ENCODE measurements at places on chromosomes 5 and 9.
A peak's percentile ranks its signal among the peaks of the same experiment; 100 is the strongest.

GRCh38 chr5:37640088-37640487 is 199.8 kb downstream of the GDNF start:
- no peak for DNase-seq

DNA sequence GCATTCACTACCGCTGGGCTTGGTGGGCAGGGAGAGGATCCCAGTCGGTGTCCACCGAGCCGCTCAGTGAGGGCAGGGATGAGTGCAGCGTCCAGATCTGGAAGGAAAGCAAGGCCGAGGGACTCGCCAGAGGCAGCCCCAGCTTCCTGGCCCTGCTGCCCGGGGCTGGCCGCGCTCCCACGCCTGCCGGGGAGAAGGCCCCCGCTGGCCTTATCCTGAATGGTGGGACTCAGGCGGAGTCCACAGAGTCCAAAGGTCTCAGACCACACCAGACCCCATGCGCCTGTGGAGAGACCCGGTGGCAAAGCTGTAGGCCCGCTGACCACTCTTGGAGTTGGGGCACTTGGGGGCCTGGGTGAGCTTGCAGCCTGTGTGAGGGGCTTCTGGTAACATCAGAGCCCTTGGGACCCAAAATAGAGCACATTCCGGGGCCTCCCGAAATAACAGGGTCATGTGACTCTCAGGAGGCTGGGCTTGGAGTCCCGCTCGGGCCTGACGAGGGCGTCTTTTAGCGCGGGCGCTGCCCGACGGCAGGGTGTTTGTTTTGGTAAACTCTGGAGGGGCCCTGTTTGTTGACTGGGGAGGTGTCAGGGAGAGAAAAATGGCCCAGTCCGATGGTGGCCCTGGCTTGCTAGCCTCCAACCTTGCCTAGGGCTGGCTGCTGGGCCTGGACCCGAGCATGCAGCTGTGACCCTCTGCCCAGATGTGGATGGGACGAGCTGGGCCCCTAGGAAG is 2.8 kb downstream of the RXRA start:
- no peak for DNase-seq

- no peak for DNase-seq
Measured at GRCh38 chr5:56516441-56516840, 283.3 kb upstream of the ANKRD55 start.

DNA sequence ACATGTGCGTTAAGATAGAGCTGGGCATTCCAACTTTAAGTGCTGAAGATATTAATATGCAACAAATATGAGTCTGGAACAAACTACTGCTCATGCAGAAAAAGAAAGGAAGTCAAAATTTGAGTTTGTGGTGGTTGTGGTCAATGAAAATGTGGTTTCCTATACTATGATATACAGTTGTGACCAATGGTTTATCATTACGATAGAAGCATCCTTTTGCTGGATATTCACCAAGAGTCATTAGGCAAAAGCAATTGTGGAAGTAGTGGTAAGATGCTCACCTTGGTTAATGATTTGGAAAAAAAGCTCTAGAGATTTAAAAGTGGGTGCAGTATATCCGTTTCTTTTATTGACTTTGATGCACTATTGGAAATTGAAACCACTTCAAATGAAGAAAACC is 1007.0 kb downstream of the NR2F1-AS1 start:
- DNase-seq, result no peak

GRCh38 chr5:82707741-82708140 is 369.5 kb downstream of the TMEM167A start:
- no peak for DNase-seq

DNA sequence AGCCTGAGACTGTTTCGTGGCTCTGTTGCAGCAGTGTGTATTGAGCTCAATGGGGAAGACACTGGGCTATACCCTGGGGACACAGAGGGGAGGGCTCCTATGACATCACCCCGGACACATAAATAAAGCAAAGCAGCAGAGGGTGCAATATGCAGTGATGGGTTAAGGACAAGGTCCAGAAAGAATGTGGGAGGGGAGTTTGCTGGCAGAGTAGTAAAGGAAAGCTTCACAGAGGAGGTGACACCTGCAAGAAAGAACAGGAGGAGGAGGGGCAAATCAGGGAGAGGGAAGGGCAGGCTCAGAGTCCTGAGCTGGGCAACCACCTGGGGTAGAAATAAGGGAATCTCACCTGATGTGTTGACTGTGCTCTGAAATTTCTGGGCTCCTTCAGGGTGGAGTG is 35.3 kb upstream of the CDKN2AIPNL start:
- no peak for DNase-seq

GRCh38 chr9:34954225-34954624 is 3.9 kb upstream of the PHF24 start:
- DNase-seq, result no peak

- no peak for DNase-seq
Measured at GRCh38 chr5:72693546-72694205, 122.8 kb upstream of the TNPO1 start.

DNA sequence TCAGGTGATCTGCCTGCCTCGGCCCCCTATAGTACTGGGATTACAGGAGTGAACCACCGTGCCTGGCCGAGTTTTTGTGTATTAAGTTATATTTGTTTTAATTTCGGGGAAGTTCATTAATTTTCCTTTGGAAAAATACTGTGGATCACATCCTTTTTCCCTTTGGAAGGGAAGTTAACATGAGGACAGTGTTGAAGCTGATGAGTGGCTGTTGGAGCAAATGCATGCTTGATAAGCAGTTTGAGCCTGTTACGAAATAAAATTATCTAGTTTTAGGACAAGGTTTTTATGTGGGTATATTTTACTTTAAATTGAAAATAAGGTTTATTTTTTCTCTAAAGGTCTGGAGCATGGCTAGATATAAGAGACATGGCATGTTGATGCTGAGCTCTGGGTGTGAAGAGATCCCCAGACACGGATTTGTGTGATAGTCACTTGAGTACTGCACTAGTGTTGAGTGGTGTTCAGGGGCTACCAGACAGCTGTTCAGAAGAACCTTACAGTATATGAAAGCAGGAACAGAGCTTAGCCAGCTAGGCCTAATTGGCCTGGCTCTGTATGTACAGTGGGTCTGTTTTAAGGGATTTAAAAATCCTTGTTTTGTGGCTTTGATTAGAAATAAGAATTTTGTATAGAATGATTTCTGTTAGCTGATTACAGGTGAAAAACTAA is 17.4 kb downstream of the LMNB1 start:
- no peak for DNase-seq

DNA sequence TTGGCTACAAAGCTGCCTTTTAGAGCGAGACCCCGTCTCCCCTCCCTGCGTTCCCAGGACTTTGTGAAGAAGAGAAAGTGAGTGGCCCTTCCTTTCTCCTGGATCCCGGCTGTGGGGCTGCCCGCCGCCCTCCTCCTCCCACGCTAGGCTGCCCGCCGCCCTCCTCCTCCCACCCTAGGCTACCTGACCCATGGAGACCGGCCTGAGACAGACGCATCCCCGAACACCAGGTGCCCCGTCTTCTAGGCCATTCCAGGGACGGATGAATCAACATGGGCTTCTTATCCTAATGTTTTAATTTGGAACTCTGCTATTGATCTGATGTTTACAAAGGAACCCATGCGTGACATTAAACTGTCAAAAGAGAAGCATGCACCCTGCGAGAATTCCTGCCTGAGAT is 117.3 kb upstream of the LPCAT1 start:
- no peak for DNase-seq

- no peak for DNase-seq
Measured at GRCh38 chr5:30539004-30539634, 654.4 kb upstream of the CDH6 start.

- DNase-seq, result no peak
Measured at GRCh38 chr9:109286981-109287380, 33.9 kb downstream of the EPB41L4B start.

DNA sequence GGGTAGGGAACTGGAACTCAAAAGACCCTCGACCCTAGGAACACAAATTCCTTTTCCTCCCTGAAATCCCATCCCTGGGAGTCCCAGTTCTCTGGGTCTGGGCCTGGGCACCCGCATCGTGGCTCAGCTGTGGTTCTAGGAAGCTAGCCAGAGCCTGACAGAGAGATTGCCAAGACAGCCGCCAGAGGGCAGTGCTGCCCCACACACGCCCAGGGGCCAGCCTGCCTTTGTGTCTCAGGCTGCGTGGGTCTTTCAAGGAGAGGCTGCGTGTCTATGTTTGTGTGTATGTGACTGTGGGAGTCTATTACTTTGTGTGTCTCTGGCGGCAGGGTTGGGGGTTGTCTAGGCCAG is 32.0 kb upstream of the TTLL11 start:
- peak; percentile 62 for DNase-seq

- DNase-seq, result no peak
Measured at GRCh38 chr9:72947984-72948465, 4.8 kb downstream of the ALDH1A1 start.

GRCh38 chr5:152061095-152061494 is 136.4 kb upstream of the GLRA1 start:
- DNase-seq, result no peak

DNA sequence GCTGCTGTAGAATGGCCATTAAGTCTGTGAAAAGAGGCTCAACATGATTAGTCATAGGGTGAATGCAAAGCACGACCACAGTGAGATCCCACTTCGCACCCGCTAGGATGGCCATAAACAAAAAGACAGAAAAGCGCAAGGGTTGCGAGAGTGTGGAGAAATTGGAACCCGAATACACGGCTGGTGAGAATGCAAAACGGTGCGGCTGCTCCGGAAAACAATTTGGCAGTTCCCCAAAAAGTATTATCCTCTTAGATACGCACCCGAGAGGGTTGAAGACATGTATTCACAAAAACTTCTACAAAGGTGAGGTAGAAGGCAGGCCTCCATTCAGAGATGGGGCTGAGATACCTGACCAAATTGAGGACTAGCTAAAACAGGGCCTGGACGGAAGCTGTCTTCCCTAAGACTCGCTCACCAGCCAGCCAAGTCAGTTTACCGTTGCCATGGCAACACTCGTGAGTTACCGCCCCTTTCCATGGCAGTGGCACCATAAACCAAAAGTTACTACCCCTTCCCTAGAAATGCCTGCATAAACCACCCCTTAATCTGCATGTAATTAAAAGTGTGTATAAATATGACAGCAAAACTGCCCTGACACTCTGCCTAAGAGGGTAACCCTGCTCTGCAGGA is 726 bp upstream of the PSMB7 start:
- no peak for DNase-seq

GRCh38 chr5:62182802-62183201 is 123.2 kb upstream of the KIF2A start:
- no peak for DNase-seq

DNA sequence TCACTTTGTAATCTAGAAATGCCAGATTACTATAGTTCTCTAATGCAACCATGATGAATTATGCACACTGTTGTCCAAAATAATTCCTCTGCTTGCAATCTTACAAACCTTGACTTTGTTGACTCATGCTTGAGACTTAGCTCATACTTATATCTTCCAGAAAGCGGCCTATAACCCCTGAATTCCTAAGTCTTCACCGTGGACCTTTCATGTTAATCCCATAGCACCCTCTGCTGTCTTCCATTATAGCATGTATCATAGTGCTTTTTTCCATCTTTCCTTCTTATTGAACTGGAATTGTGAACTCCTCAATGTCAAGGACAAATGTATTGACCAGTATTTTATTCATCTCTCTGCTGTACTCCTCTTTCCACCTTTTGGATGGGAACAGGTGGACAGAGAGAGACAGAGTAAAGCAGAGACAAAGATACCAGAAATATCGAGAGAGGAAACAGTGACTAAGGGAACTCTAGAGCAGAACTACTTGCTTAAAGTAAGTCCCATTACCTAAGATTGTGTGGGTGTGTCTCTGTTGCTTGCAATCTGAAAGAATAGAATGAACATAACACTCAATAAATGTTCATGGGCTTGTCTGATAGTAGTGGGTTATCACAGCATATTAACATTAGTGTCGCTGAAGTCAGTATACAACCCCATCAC is 110.0 kb downstream of the LURAP1L start:
- DNase-seq, result no peak

GRCh38 chr9:131279863-131280570 is 3.7 kb upstream of the FAM78A start:
- no peak for DNase-seq

- peak; percentile 16 for DNase-seq
Measured at GRCh38 chr5:128213340-128213739, 129.8 kb downstream of the SLC12A2 start.

DNA sequence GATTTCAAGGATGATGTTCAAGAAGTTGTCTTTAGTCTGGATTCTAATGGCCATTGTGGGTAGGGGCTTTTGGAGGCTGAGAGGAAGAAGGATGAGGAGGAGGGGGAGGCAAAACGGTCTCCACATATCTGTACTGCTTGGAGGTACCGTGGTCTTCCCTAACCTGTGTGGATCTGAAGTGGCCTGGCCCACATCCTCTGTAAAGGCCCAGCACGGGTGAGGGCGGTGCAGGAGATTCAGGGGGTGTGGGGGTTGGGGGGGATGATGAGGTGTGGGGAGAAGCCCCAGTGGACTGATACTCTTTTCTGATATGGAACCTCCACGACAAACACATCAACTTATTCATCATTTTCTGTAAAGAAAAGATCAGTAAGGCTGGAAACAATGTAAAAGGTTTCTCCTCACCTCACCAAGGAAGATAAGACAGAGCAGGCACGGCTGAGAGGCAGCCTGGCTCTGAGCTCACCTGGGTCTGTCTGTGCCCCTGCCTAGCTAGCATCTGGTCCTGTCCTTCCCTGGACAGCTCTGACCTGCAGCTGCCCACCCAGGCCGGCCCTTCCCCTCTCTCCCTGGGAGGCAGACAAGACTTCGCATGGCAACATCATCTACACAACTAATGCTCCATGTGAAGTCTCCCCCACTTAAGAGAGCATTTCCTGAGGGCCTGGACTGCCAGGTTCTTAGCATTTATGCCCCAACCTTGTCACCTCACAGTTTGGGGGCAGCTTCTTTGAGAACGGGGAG is 5.6 kb upstream of the IL3 start:
- no peak for DNase-seq

- DNase-seq, result no peak
Measured at GRCh38 chr9:132366481-132366880, 11.7 kb upstream of the SETX start.

GRCh38 chr5:61202213-61202612 is 39.9 kb upstream of the SMIM15 start:
- no peak for DNase-seq

- DNase-seq, result no peak
Measured at GRCh38 chr5:178177569-178177968, 9.6 kb downstream of the GMCL2 start.

DNA sequence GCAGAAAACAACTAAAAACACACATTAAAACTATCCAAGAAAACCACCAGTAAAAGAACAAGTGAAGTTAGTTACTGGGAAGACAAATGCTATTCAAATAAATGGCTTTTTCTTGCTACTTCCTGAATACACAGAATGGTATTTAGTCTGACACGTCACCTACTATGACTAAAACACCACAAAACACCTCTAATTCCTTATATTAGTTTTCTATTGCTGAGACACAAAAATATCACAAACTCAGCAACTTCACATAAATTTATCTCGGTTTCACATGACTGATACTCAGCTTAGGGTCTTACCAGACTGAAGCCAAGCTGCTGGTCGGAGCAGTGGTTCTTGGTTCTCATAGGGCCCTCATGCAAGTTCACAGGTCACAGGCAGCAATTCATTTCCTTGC is 5.4 kb downstream of the DMAC1 start:
- DNase-seq, result no peak

- DNase-seq, result no peak
Measured at GRCh38 chr5:1851290-1851934, 31.3 kb downstream of the IRX4 start.

GRCh38 chr5:58273711-58274110 is 186.2 kb downstream of the PLK2 start:
- no peak for DNase-seq

GRCh38 chr9:83233647-83234046 is 170.7 kb upstream of the RASEF start:
- no peak for DNase-seq
